Left cardiac atrium (tissue), 4 donors: ENCODE measurements at places on chromosomes 12 and 14. TPM values are rescaled to one million over a fixed set of nuclear protein-coding genes. Genes with fewer than 3 reads are reported as not detected.

The P3H3 gene
- 22.3 TPM for total RNA-seq

GRCh38 chr14:36214476-36215216 lies 38.1 kb upstream of the PTCSC3 start:
- DNase-seq: no peak

GRCh38 chr14:104640681-104641080 lies 36.1 kb upstream of the TMEM179 start:
- no peak for DNase-seq

- DNase-seq: no peak
These were observed 719.3 kb upstream of the TBX3 start for GRCh38 chr12:115403253-115403652.
